CD4-positive, alpha-beta T cell treated with Interleukin-17A for 4 hours (primary cell): ENCODE measurements at places on chromosomes 16 and 17.

DNA sequence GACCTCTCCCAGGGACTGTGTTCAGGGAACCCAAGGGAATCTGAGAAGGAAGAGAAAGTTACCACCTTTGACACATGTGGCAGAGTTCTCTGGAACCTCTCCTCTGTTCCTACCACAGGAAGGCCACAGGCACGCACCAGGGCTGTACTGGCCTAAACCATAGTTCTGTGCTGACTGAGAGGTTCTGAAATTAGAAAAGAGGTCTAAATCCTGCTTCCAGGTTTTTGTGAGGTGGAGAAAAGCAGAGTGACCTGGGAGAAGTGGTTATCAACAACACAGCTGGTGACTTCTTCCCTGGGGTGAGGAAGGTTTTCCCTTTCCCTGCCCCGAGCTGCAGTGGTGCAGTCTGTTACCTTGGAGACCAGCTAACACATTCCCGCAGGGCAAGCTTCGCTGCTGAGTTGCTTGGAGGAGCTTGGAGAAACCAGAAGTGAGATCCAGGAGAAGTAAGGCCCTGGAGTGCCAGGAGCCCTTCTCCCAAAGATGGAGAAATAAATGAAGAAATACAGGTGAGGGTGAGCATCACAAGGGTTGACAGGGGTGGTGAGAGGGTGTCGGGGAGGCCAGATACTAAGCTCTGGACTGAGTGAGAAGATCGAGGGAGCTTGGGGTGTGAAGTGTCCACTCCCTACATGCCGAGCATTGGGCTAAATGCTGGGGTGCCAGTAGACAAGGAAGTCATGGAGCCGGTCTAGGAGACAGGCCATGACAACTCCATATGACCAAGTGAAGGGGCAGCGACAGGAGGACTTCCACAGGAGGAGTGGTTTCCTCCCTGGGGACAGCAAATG lies at the start of gene VWA3A:
TSS of gene VWA3A (plus strand) at position 399 of the 791 bp plus-strand sequence. CDS start at position 496, 97 bp downstream.
- no peak for DNase-seq

DNA sequence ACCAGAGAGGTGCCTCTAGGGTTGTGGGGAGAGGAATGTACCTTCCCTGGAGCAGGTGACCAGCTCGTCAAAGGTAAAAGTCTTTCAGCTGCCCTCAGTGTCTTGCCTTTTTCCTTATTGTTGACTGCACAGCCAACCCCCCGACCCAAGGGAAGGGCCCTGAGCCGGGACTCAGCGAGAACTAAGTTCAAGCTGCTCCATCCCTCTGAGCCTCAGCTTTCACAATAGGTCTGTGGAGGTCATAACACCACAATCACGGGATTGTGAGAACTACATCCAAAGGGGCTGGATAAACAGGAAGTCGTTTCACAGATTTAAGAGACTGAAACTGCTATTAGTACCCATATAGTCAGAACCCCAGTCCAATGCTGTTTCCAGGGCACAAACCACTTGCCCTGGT lies 2.6 kb upstream of the KRT36 start:
- DNase-seq, result no peak

DNA sequence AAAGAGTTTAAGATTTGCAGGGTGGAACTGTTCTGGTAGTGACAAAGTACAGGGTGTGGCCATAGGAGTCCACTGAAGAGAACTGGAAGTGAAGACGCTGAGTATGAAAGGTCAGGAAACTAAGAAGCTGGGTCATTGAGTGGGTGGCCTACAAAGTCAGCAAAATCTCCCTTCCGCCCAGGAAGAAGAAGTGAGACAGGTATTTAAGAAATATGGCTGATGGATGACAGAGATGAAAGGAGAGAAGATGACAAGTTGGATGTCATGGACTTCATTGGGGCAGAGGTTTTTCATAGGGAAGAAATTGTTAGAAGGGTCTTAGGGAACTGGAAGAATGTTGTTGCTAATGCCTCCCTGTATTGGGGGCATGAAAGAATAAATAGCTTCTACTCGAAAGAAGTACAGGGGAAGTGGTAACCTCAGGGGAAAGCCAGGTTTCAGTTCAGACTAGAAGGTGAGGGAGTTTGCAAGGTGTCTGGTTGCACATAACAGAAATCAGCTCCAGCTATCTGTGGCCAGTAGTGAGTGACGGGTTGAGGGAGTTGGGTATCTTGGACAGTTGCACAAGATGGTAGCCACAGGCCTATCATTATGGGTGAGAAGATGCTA lies 33.6 kb upstream of the MED13 start:
- no peak for DNase-seq

GRCh38 chr17:73641826-73642600 lies 2.2 kb downstream of the SDK2 start:
- peak; percentile 25 for DNase-seq

DNA sequence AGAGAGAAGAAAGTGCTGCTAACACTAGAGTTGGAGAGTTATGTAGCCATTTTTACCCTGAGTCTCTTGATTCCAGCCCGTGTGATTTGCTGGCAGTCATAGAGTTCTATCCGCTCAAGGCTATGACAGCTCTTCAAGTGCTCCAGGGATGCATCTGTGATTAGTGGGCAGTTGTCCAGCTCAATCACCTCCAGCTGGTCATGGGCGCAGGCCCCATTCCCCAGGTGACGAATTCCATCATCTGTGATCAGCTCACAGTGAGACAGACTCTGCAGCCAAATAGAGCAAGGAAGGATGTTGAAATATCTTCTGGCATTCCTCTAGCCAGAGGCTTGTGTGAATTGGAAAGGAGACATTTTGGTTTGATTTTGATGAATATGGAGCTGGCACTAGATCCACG lies 38.4 kb upstream of the STAC2 start:
- DNase-seq, result no peak

GRCh38 chr16:83686726-83687125 lies 121.1 kb upstream of the HSBP1 start:
- no peak for DNase-seq

DNA sequence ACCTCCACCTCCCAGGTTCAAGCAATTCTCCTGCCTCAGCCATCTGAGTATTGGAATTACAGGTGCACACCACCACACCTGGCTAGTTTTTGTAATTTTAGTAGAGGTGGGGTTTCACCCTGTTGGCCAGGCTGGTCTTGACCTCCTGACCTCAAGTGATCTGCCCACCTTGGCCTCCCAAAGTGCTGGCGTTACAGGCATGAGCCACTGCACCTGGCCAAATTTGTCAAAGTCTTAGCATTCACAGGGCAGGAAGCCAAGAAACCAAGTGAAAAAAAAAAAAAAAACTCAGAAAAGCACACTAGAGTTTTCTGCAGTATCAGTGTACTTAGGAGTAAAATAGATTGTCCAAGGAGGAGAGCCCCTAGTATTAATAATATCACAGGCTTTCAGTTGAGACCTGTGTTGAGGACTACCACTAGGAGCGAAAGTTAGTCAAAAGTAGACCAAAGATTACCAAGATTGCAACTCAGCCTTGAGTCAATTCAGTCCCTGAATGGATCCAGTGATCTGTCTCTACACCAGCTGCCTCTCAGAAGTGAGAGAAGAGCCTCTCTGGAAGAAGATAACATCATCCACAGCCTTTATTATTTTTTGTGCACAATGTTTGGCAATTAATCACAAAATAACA lies 159.7 kb downstream of the CEP112 start:
- no peak for DNase-seq

- no peak for DNase-seq
Measured at GRCh38 chr17:62867303-62867702, 59.2 kb upstream of the MARCHF10 start.

- DNase-seq, result no peak
Measured at GRCh38 chr17:20986767-20987510, 55.9 kb downstream of the USP22 start.

GRCh38 chr16:80914379-80915078 lies 92.2 kb downstream of the CMC2 start:
- no peak for DNase-seq

GRCh38 chr16:82605863-82606620 lies 20.7 kb upstream of the CDH13 start:
- DNase-seq, result no peak

- peak; percentile 74 for DNase-seq
Measured at GRCh38 chr16:578870-579405, 9.2 kb downstream of the PIGQ start.

DNA sequence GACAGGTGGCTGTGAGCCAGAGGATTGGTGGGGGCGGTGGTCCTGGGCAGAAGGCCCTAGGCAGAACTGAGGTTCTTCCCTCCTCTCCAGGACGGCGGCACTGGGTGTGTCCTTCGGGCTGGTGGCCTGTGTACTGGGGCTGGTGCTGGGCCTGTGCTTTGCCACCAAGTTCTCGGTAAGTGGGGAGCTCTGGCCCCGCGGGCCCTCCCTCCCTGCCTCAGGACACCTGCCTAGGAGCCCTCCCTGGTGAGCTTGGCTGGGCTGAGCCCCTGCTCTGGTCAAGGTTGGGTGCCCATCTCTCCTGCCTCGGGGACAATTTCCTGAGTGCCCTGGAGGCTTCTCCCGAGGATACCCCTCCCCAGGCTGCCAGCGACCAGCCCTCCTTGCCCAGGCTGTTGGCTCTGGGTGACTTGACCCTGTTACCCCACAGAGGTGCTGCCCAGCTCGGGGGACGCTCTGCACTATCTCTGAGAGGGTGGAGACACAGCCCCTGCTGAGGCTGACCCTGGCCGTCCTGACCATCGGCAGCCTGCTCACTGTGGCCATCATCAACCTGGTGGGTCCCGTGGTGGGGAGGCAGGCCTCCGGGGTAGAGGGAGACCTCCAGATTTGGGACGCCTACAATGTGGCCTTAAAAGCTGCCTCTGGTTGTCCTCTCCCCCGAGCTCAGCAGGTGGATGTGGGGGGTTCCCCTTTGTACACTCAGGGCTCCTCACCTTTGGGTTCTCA lies 42.0 kb downstream of the ADCY7 start:
- no peak for DNase-seq

- no peak for DNase-seq
Measured at GRCh38 chr17:76370261-76370993, 14.0 kb upstream of the SPHK1 start.

DNA sequence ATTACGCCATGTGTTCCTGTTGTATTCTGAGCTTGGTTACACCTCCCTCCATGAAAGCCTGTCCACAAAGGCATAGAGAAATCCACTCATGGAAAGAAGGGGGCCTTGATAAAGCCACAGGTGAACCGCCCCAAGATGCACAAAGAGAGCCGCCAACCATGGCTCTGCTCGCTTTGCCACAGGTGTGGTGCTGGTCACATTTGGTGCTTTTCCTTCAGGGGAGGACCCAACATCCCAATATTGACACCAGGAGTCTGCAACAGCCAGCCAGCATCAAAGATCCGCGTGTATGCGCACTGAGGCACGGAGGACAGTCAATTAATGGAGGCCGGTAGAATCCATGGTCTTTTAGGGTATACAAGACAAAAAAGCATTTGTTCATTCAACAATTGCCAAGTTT lies 7.3 kb downstream of the ABCA3 start:
- DNase-seq, result no peak

DNA sequence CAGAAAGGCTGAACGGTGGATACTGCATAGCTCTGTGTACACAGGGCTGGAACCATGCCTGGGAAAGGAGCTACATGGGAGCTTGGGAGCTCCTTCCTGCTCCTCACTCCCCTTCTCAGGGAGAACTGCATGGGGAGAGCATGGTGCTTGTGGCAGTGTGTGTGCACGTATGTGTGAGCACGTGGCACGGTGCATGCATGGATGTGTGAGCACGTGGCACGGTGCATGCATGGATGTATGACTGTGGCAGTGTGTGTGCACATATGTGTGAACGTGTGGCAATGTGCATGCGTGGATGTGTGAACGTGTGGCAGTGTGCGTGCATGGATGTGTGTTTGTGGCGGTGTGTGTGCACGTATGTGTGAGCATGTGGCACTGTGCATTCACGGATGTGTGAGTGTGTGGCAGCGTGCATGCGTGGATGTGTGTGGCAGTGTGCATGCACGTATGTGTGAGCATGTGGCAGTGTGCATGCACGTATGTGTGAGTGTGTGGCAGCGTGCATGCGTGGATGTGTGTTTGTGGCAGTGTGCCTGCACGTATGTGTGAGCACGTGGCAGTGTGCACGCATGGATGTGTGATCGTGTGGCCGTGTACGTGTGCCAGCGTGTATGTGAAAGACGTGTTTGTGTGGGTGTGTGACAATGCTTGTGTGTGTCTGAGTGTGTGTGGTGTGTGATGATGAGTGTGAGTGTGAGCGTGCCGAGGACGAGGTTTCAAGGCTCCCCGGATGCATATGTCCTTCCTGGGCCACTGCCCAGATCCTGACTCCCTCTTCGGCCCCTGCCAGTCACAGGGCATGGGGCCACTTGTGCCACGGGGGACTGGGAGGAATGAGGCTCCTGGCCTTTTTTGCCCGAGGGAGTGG lies 52.4 kb upstream of the JPH3 start:
- no peak for DNase-seq

GRCh38 chr17:40862985-40863733 lies 3.9 kb downstream of the KRT12 start:
- peak; percentile 6 for DNase-seq

DNA sequence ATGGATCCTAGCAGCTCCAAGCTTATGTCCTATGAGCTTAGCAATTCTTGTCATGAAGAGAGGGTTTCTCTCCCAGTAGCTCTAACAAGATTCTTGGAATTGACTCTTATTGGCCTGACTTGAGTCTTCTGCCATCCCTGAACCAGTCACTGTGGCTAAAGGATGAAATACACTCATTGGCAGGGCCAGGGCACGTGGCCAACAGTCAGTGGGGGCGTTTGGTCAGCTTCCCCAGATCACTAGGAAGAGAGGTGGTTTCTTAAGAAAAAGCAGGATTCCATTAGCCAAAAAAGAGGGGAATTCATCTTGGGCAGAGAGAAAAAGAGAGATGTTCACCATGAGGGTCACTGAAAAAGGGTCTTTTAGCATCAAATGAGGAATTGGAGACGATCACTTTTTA lies 363.2 kb downstream of the SNX29 start:
- no peak for DNase-seq
